Activated CD4-positive, alpha-beta T cell treated with anti-CD3 and anti-CD28 coated beads, Interleukin-2, amount 10 ng/mL, durations not matched to agents 24 days and 14 days (primary cell): ENCODE measurements at places on chromosomes 1 and 21. TPM values are rescaled to one million over a fixed set of nuclear protein-coding genes. Genes with fewer than 3 reads are reported as not detected.

- no peak for DNase-seq
These were observed 6.2 kb upstream of the TMEM200B start for GRCh38 chr1:29129916-29130315.

DNA sequence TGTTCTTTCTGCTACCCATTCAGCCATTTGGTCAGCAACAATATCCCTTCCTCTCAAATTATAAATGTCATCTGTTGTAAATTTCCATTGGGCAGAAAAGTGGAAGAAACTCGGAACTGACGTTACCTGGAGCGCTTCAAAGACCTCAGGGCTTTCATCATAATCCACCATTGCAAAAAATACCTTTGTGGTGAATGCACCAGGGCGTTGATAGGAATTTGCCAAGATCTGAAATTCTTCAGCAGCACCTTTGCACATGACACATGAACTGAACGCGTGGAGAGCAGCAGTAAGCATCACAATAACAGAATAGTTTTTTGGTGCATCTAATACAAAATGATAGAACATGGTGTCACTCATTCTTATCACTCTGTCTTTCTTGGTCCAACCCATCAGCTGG is 3.1 kb upstream of the TEKT2 start:
- no peak for DNase-seq

Gene FAM110D
- total RNA-seq = 0.07 and 0.09 TPM in 2 replicates

Gene SHISA4
- 0.38 and 0.77 TPM in 2 replicates for total RNA-seq
